Activated T-helper 17 cell treated with anti-CD3 and anti-CD28 coated beads, Interleukin-2, amount 50 U/mL, for 72 hours (primary cell): ENCODE measurements at places on chromosomes 2 and 18. TPM values are rescaled to one million over a fixed set of nuclear protein-coding genes. Genes with fewer than 3 reads are reported as not detected.

DNA sequence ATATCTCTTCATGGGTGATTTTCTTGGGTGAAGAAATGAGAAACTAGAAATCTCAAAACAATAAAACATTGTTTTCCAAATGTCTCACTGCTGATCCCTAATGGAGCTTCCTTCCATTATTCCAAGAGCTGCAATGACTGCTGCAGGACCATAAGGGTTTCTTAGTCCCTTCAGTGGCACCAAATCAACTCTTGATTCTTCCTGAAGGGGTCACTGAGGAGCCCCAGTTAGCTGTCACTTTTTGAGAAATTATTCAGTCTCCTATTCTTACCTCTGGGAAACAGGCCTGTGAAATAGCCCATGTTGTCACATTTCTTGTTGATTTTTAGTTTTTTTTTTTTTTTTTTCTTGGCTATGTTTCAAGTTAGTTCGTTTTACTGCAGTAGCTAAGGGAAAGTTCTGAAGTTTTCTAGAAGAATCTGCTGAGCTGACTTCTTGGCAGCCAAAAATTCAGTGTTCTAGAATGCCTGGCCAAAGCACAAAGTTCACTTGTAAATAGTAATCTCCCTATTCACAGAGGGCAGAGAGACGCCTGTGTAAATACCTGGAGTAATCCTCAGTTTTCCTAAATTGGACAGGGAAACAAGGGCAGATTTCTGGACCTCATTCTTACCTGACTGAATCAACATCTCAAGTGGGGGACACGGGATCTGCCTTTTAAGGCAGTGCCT is 480.0 kb downstream of the RIT2 start:
- ATAC-seq: no peak

- no peak for ATAC-seq
These were observed 26.9 kb upstream of the KCTD1 start for GRCh38 chr18:26574958-26575864.

- ATAC-seq: peak; percentile 54
These were observed 11.0 kb upstream of the CREG2 start for GRCh38 chr2:101398116-101398821.

DNA sequence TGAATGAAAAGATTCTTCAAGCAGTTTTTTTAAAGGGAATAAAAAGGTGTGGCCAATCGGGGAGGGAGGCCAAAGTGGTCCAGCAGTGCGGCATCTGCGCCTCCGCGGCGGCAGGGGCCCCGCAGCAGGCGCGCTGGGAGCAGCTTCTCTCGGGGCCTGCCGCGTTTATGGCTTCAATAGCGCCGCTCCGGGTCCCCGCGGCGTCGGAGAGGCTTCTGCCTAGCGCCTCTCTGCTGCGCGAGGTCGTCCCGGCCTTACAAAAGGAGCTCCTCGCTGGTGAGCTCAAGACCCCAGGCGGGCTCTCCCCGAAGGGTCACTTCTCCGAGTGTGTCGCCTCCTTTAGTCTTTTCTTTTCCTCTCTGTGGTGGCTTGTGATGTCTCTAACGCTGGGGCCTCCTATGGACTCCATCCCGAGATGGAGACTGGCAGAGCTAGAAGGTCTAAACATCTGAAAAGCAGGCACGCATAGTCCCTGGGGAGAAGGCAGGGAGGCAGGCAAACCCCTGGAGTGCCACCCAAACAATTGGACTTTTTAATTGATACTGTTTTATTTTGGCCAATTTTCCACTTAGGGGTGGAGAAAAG is 67.1 kb downstream of the SUMO1 start:
- ATAC-seq: no peak

GRCh38 chr2:96869281-96869821 is 529 bp downstream of the SEMA4C start:
- peak; percentile 4 for ATAC-seq

CSRNP3 gene
- not detected for total RNA-seq

DNA sequence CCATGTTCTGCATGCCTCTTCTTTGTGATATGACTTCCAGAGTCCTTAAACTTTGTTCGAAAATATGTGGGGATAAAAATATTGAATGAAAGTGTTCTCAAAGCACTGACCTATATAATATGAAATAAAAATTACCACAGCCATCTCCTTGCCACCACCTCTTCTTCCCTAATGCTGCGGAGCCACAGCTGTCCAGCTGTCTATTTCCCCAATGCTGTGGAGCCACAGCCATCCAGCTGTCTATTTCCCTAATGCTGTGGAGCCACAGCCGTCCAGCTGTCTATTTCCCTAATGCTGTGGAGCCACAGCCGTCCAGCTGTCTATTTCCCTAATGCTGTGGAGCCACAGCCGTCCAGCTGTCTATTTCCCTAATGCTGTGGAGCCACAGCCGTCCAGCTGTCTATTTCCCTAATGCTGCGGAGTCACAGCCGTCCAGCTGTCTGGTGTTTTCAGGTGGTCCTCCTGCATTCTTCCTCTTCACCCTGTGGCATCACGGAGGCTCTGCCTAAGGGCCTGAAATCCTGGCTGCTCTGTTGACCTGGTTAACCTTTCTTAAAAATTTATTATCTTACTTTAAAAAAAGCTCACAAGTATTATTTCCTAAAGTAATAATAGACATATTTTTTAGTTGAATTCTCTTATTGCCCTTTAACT is 266.1 kb upstream of the MEX3C start:
- no peak for ATAC-seq
